ENCODE measurements at places on chromosomes 1 and 21.

DNA sequence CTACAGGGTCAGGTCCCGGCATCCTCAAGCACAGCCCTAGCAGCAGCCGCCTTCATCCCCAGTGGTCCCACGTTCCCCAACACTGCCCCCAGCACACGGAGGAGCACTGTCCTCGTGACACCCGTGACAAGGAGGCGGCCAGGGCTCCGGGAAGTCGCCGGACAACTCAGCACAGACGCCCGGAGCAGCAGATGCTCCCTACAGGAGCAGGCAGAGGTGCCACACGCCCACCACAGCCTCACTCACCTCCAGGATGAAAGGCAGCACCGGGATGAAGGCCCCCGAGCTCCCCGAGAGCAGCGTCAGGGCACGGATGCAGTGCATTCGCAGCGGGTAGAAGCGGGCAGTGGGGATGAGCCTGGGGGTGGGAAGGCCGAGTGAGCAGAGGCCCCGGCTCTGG, 8.2 kb downstream of the NOC2L start:
- no peak for DNase-seq

- no peak for DNase-seq
Measured at GRCh38 chr1:203593723-203594122, 32.9 kb upstream of the ATP2B4 start.

GRCh38 chr1:198264282-198264681, 107.5 kb downstream of the NEK7 start:
- no peak for DNase-seq

- DNase-seq = no peak
Measured at GRCh38 chr1:5508669-5509330, 483.4 kb downstream of the NPHP4 start.

- no peak for DNase-seq
Measured at GRCh38 chr1:151885479-151885878, 23.8 kb downstream of the THEM4 start.

- peak; percentile 48 for DNase-seq
Measured at GRCh38 chr1:83931658-83932253, 67.2 kb downstream of the TTLL7 start.

- DNase-seq = peak; percentile 54
Measured at GRCh38 chr1:226736908-226737818, 1.9 kb downstream of the ITPKB start.

DNA sequence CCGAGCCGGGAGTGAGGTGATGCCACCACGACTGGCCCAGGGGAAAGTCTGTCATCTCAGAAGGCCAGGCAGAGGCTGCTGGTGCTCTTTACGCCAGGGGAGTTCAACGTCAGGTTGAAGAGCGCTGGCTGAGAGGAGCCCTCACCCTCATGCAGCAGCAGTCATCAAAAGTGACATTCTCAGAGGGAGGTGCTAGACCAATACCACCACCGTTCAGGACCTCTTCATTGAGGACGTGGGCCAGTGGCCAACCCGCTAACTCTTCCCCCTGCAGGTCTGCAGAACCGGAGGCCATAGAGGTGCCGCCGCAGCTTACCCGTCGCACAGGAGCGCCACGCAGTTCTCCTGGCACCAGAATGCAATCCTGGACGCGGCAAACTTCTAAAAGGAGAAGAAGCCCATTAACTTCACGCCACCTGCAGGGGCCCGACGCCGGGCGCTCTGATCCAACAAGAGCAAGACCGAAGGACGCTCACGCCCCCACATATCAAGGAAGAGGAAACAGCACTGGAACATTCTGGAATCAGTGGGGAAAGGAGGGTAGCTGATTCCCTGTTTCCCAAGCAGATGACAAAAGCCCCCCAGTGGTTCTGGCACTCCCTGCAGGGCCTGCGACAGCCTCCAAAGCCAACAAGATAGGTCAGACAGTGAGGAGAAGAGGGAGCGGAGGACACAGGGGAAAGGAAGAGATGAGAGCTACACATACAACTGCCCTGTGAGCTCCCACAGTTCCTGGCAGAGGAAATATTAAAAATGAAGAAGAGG, 24.9 kb downstream of the WDR4 start:
- no peak for DNase-seq

GRCh38 chr1:50852889-50853288, 107.2 kb downstream of the FAF1 start:
- peak; percentile 39 for DNase-seq

GRCh38 chr1:17016317-17016661, 4.6 kb upstream of the ATP13A2 start:
- no peak for DNase-seq

DNA sequence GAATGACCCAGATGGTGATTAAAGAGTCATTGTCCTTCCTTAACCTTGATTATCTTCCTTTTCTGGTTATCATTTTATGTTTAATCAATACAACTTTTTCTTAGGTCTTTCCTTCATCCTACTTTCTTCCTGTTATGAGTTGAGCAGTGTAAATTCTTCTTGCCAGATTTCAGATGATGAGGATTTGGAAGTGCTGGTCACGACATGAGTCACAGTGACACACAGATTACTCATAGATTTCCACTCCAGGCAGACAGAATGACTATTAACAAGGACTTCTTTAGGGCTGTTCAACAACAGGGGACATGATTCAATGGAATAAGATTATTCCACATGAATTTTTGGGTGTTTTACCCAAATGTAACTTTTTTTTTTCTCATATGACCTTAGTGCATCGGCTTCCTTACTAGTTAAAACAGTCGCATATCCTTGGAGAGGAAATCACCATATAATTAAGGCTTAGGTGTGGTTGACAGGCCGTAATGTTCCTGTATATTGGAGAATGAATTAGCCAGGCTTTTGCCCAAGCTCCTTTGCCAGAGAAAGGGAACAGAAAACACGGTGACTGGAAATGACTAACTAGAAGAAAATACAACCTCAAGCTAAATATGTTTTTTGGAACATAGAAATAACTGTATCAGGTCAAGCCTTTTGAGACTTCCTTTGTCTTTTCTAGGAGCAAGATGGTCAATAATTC, 44.2 kb downstream of the PRRX1 start:
- DNase-seq = no peak

GRCh38 chr21:33543505-33544129, 779 bp downstream of the SON start:
- peak; percentile 19 for DNase-seq

DNA sequence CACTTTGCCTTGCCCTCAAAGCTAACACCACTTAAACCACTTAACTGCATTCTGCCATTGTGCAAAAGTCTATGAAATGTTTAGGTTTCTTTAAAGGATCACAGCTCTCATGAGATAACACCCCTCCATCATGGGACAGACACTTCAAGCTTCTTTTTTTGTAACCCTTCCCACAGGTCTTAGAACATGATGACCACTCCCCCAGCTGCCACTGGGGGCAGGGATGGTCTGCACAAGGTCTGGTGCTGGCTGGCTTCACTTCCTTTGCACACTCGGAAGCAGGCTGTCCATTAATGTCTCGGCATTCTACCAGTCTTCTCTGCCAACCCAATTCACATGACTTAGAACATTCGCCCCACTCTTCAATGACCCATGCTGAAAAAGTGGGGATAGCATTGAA, 7.7 kb downstream of the ADAMTS1 start:
- DNase-seq = no peak

DNA sequence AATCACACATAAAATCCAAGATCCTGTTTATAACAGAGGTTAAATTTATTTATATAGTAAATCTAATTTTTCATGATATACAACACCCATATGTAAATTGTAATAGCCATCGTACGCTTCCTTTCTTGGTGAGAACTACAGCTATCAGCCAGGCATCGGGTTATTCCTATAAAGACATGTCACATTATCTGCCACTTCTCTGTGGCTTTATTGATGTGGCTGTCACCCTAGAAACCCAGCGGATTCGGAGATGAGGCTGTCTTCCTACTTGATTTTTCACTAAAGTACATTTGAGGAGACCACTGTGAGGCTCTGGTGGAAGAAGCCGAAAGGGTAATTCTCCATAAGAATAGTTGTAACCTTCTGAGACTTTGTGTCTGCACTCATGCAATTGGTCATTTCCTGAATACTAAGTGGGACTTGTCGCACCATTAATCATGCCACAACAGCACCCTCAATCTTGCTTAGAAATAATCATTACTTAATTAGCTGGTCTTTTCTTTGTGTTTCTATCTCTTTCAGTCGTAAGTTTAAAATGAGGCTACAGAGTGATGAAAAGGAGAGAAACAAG, 106.0 kb downstream of the NTNG1 start:
- DNase-seq = no peak

GRCh38 chr21:35366394-35367080, 317.4 kb upstream of the RUNX1 start:
- peak; percentile 62 for DNase-seq

DNA sequence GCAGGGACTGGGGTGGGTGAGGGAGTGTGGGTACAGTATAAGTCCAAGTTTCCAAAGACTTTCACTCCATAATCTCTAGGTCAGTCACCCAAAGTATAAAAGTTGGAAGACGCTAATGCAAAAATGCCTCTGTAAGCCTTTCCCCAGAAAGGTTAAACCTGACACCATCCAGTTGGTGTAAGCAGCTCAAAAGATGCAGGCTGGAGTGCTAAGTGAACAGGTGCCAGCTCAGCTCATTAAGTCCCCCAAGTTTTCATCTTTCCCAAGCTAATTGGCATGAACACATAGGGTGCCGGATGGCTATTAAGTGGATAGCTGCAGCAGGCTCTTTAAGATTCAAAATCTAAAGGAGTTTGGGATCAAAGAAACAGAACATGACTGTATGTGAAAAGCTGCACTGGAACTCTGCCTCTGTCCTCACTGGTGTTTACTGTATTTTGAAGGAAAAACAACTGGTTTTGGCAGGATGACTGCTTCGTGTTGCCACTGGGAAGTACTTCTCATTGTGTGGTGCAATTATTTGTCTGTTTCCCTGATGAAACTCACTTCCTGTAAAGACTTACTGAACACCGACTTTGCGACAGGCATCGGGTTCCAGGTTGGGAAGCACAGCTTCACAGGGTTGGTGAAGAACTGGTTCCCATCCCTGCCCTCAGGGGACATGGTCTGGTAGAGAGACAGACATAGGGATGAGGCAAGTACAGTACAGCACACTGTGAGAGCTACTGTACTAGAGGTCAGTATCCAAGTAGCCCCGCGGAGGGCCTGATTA, 152.7 kb downstream of the DAB1 start:
- DNase-seq = no peak

GRCh38 chr1:12208764-12209494, 20.9 kb upstream of the VPS13D start:
- peak; percentile 76 for DNase-seq

DNA sequence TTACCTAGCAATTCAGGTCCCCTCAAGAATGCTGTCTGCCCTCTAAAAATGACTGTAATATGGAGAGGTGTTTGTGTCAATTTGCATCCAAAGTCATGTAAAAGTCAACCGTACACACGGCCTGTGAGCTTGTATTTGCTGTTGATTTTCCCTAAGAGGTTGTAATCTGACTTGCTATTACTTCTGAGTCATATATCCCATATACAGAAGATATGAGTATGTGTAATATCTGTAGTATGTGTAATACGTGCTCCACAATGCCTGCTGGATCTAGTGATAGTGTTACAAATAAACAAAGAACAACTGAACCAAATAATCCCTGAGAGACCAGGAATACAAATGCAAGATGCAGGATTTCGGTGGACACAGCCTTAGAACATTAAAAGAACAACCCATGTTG, 1.4 kb upstream of the KCNJ6 start:
- DNase-seq = no peak

- DNase-seq = no peak
Measured at GRCh38 chr1:56533621-56534020, 45.7 kb downstream of the PLPP3 start.

- DNase-seq = no peak
Measured at GRCh38 chr1:212675675-212676074, 24.0 kb downstream of the BATF3 start.

DNA sequence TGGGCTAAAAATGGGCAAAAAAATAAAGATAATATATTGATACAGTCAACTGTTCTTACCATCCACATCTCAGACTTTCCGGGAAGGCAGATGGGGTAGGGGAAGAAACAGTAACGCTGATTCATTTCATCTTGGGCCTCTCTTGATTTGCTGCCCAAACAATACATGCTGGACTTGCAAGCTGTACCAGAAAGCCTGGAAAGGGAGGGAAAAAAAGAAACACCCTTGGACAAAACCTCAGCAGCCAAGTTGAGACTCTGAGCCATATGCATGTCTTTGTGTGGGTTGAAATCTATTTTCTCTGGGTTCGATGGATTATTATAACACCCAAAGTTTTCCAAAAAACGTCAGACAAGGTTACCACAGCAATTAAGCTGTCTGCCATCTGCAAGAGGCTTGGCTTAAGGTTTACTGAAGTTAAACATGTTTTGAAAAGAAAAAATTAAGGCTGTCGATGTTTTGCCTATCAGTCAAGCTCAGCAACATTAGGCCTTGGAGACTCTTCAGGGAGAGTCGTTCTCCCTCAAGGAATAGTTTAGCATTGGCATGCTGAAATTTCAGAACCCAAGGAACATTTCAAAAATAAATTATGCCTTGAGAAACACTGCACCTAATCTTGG, 71.2 kb downstream of the PSMG1 start:
- no peak for DNase-seq

- no peak for DNase-seq
Measured at GRCh38 chr1:85058311-85058710, 10.0 kb upstream of the MCOLN3 start.

DNA sequence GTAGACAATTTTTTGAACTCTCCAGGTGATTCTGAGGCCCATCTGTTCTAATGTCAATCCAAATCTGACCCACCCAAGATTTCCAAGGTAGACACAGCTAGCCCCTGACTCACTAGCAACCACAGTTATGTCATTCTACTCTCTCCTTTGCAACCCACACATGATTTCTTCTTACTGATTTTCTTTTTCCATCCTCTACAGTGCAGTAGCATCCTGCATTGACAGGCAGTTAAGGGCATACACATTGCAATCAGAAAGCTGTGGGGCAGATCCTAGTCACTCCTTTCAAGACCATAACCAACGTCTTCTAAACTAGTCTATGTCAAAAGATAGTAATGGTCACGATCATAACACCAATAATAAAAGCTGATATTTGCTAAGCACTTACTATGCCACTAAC, 54.2 kb downstream of the JAK1 start:
- no peak for DNase-seq

DNA sequence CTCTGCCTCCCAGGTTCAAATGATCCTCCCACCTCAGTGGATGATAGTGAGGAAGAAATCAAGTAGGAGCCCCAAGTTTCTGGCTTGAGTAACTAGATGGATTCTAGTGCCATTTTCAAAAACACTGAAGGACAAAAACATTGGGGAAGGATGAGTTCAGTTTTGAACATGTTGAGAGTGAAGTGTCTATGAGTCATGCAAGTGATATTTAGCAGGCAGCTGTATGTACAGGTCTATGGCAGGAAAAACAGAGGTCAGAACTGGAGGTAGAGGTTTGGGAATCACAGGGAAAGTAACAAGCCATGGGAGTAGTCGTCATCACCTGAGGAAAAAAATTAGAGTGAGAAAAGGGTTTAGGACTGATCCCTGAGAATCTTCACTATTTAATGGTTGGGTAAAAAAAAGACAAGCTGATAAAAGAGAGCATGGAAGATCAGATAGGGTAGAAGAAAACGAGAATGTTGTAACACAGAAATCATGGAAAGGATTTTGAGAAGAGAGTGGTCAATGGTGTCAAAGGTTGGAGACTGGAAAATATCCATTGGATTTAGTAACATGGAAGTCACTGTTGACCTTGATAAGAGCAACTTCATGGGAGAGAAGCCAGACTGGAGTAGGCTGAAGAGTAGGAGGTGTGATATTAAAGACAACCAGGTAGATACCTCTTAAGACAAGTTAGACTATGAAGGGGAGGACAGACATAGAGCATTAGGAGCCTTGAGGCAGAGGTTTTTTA, 53.1 kb downstream of the DIPK1A start:
- DNase-seq = no peak

GRCh38 chr1:164765557-164765956, 206.6 kb downstream of the PBX1 start:
- DNase-seq = no peak

GRCh38 chr1:89781494-89782126, 39.2 kb upstream of the LRRC8D start:
- no peak for DNase-seq

All from NCI-H1092 treated with DMSO at 0.1 percent for 48 hours (cell line).